ENCODE measurements at places on chromosomes 3 and 15. TPM values are rescaled to one million over a fixed set of nuclear protein-coding genes. Genes with fewer than 3 reads are reported as not detected.

GRCh38 chr15:63256433-63257274 lies 20.8 kb upstream of the APH1B start:
- no peak for DNase-seq

GRCh38 chr3:189909139-189909538 lies 211.6 kb downstream of the P3H2 start:
- DNase-seq = no peak

DNA sequence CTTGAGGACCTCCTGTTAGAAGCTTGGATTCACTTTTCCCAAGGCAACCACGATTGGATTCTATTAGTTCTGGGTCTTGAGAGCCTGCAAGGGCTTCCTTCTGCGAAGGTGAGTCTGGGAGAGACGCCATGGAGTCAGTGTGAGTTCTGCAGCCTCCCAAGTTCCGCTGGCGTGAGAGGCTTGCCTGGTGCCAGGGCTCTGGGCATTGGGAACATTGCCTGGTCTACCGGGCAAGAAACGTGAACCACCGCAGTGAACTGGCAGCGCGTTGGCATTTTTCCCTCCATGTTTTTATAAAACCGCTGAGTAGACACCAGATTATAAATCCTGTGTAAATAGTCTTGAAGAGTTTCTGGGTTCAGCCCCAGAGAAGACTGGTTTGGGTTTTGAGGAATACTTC lies 160.9 kb downstream of the IGF1R start:
- no peak for DNase-seq

DNA sequence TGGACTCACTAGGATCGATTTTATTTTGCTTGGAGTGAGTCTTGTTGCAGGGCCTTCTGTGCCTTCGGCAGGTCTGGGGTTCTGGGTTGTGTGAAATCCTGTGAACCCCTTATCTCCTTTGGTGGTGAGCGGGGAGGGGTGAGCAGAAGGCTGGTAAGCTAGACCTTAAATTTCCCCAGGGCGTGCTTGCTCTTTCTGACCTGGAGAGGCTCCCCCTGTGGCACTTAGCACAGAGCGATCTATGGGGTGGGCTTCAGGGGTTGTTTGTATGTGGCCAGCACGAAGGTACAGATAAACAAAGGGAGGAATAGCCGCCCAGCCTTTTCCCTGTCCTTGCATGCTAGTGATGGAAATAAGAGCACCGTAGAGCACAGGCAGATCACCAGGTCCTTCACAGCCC lies 11.8 kb downstream of the CACNA2D3 start:
- DNase-seq = no peak

GRCh38 chr3:192259661-192260060 lies 467.7 kb downstream of the FGF12 start:
- no peak for DNase-seq

GRCh38 chr3:159837725-159838124 lies 150.9 kb upstream of the IL12A start:
- no peak for DNase-seq

GRCh38 chr15:68985361-68985891 lies 29.1 kb upstream of the NOX5 start:
- DNase-seq = no peak

DNA sequence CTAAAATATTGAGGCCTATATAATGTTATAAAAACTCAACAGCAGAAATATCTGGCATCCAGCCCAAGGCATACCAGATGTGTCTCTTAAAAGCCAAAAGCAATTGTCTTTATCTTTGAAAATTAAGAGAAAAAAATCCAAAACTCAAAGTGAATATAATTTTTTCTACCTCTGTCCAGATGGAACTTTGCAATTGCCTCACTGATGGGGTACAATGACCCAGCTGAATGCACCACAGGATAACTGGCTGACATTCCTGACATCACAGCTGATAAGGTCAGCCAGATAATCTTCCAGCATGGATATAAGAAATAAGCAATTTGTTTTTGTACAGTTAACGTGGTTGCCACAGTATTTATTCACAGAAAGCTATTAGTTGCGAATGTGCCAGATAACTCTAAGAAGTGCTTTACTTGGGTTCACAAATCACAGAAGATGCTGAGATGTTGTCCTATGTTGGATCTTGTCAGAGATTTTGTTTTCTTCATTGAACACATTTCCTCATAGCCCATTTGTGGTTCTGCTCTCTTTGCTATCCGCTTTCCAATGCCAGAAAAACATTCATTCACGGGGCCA lies 566.9 kb upstream of the CCDC54 start:
- DNase-seq = no peak

GRCh38 chr3:12458901-12459300 lies 25.4 kb upstream of the TSEN2 start:
- peak; percentile 68 for DNase-seq

- DNase-seq = no peak
Observed at GRCh38 chr3:135556174-135556573, 409.4 kb upstream of the PPP2R3A start.

DNA sequence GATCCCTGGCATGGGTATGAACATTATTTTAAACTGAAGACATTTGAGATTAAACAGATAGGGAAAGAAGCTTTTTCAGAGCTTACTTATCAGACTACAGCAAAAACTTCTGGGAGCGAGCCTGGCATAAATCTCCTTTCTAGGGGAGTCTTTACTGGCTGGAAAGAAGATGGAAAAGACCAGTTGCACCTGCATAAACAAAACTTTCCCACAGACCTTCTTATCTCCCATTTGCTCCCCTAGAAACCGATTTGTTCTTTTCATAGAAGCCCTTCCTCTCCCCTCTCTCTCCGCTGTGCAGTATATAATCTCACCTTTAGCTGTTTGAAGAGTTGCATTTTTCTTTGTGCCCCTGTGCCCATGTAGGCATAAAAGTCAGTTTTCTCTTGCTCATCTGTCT lies 93.2 kb downstream of the CHRNA7 start:
- no peak for DNase-seq

DNA sequence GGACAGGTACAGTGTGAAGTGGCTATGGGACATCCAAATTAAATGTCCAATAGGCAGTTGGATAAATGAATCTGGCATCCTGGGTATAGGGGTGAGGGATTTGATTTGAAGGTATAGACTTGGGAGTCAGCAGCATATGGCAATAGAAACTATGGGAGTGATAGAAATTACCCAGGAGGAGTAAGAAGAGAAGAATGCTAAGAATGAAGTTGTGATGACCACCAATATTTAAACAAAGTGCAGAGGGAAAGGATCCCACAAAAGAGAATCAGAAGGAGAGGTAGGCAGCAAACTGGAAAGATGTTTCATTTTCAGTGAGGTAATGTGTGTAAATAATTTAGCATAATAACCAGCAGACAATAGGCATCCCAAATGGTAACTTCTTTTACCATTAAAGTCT lies 13.8 kb upstream of the MSL2 start:
- DNase-seq = no peak

DNA sequence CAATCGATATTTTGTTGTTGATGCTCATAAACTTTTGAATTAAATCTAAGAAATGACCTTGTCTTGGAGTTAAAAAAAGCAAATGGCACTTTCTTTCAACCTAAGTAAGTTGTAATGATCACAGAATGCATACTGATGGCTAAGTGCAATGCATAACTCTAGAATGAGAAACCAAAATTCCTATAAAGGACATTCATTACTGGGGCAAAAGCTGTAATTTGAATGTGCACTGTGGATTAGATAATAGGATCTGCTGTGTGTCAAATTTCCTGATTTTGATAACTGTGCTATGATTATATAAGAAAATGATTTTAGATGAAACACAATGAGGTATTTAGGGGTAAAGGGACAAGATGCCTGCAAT lies 14.3 kb downstream of the SIAH2 start:
- no peak for DNase-seq

DNA sequence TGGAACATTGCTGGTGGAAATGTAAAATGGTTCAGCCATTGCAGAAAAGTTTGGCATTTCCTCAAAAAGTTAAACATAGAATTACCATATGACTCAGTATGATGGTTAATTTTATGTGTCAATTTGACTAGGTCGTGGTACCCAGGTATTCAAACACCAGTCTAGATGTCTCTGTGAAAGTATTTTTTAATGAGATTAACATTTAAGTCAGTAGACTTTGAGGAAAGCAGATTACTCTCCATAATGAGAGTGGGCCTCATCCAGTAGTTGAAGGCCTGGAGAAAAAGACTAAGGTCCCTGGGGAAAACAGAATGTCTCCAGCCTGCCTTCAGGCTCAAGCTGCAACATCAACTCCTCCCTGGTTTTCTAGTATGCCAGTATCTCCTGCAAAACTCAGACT lies 42.3 kb upstream of the TMEM87A start:
- DNase-seq = no peak

DNA sequence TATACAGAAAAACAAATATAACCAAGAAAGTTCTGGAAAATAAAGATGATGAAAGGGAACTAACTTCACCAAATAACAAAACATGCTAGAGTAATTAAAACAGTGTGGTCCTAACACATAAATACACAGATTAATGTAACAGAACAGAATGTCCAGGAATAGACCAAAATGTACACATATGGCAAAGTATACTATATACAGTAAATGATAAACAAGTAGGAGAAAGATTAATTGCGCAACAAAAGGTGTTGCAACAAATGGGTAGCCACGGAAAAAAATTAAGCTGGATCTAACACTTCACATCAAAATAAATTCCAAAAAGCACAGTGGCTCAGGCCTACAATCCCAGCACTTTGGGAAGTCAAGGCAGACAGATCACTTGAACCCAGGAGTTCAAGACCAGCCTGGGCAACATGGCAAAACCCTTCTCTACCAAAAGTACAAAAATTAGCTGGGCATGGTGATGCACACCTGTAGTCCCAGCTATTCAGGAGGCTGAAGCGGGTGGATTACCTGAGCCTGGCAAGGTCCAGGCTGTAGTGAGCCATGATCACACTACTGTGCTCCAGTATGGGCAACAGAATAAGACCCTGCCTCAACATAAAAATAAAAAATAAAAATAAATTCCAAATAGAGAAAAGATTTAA lies 19.8 kb downstream of the SCAP start:
- no peak for DNase-seq

GRCh38 chr3:62675492-62675891 lies 199.7 kb downstream of the CADPS start:
- DNase-seq = no peak

DNA sequence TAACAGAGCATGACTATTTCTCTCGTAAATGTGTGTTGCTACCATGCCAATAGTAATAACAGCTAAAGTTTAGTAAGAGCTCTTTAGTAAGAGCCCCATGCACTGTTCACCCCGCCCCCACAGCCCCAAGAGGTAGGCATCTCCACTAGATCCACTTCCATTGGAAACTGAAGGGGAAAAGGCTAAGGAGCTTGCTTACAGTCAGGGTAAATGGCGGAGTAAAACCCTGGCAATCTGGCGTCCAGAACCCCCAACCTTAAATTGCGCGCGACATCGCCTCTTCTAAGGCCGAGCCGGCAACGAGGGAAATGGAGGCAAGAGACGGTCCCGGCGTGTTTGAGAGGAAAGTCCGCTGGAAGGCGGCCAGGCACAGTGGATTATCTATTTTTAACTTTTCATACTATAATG lies 654 bp upstream of the C3orf38 start:
- DNase-seq = peak; percentile 70

GRCh38 chr3:101824702-101825101 lies 24.6 kb upstream of the NFKBIZ start:
- DNase-seq = no peak

DNA sequence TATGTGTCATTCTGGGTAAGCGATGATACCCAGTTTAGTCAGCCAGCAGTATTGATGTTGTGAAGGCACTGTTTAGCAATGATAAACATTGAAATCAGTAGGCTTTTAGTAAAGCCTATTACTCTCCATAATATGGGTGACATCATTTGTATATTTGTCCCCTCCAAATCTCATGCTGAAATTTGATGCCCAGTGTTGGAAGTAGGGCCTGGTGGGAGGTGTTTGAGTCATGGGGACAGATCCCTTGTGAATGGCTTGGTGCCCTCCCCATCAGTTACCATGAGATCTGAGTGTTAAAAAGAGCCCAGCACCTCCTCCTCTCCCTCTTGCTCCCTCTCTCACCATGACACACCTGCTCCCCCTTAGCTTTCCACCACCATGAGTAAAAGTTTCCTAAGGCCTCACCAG lies 31.4 kb upstream of the FAN1 start:
- no peak for DNase-seq

DNA sequence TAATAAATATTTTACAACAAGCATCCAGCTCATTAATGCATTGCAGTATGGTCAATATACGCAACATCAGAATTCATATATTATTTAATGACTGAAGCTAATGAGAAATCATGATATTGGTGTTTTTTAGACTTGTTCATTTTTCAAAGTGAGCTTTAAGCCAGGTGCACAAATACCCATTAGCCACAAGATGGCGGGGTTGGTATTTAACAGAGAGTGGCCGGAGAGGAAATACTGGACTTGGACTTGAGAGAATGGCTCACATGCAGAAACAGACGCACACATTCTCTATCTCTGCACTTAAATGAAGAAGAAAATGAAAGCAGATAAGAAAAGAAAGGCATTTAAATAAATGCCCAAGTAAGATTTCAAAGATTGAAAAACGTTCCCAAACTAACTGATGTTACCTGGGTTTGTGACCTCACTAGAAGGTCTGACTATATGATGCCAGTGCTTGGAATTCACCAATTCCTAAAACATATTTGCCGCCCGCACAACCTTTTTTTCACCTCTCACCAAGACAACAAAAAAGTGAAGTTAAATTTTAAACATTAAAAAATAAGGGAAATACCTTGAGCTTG lies 21.2 kb upstream of the CRBN start:
- no peak for DNase-seq

- DNase-seq = no peak
Observed at GRCh38 chr3:185958626-185959025, 20.8 kb upstream of the TRA2B start.

GRCh38 chr3:15071699-15072098 lies 6.6 kb upstream of the MRPS25 start:
- DNase-seq = no peak

- no peak for DNase-seq
Observed at GRCh38 chr3:143146486-143147274, 27.1 kb downstream of the CHST2 start.

DNA sequence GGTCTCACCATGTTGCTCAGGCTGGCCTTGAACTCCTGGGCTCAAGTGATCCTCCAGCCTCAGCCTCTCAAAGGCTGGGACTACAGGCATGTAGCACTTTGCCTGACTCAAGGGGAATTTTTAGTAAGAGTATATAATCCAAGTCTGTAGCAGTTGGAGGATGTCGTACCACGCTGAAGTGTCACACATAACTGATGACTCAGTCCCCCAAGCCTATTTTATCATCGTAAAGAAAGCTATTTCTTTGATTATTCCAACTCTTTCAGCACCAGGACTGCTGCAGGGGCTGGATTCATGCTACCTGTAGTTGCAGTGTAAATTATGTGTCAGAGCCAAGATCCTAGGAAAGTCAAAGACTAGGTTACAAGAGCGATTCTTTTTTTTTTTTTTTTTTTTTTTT lies 1.4 kb upstream of the PRKCI start:
- DNase-seq = no peak

- DNase-seq = no peak
Observed at GRCh38 chr3:124605781-124606579, 124.3 kb upstream of the UMPS start.

The TMEM115 gene
- 37.1 TPM for total RNA-seq

The OSBPL10 gene
- total RNA-seq = 4.2 TPM

The SLC33A1 gene
- 22.3 TPM for total RNA-seq

The BNC1 gene
- total RNA-seq = 5.4 TPM

The SCN5A gene
- 118 TPM for total RNA-seq

The BTLA gene
- not detected for total RNA-seq

The KBTBD12 gene
- 4.4 TPM for total RNA-seq

The PLAAT1 gene
- total RNA-seq = 11.2 TPM

The CSPG4 gene
- total RNA-seq = 32.6 TPM

The CHRNA5 gene
- 0.22 TPM for total RNA-seq

The TTC21A gene
- total RNA-seq = 0.85 TPM

The NMB gene
- total RNA-seq = 1.0 TPM

The COX5A gene
- total RNA-seq = 869 TPM

The TIMP4 gene
- total RNA-seq = 29.1 TPM

The GUCA1C gene
- total RNA-seq = not detected

The P3H2 gene
- total RNA-seq = 5.1 TPM
